Lower lobe of right lung (tissue), 2 donors: ENCODE measurements at places on chromosomes 13 and 19. TPM values are rescaled to one million over a fixed set of nuclear protein-coding genes. Genes with fewer than 3 reads are reported as not detected.

MAP4K1 gene
- 11.4 TPM for total RNA-seq

CGB1 gene
- total RNA-seq: not detected

GRCh38 chr13:48184260-48184659 is 48.7 kb upstream of the ITM2B start:
- no peaks in the 10 kb centered on the region for H3K27me3 ChIP-seq
- H3K4me3 ChIP-seq: no peak overlapping the region
- H3K27ac ChIP-seq: no peak overlapping the region
- no peaks in the 10 kb centered on the region for H3K36me3 ChIP-seq
- no peak for DNase-seq

- peaks cover 13% of the 10 kb centered on the region for H3K4me1 ChIP-seq
- no peak overlapping the region for H3K4me3 ChIP-seq
Measured at GRCh38 chr19:44908074-44908835, 2.7 kb downstream of the APOE start.

- H3K4me3 ChIP-seq: no peak overlapping the region
- no peaks in the 10 kb centered on the region for H3K4me1 ChIP-seq
- H3K27me3 ChIP-seq: peaks cover 38% of the 10 kb centered on the region
- no peak overlapping the region for H3K27ac ChIP-seq
- no peaks in the 10 kb centered on the region for H3K36me3 ChIP-seq
Measured at GRCh38 chr19:29598496-29598895, 7.6 kb upstream of the POP4 start.

DNA sequence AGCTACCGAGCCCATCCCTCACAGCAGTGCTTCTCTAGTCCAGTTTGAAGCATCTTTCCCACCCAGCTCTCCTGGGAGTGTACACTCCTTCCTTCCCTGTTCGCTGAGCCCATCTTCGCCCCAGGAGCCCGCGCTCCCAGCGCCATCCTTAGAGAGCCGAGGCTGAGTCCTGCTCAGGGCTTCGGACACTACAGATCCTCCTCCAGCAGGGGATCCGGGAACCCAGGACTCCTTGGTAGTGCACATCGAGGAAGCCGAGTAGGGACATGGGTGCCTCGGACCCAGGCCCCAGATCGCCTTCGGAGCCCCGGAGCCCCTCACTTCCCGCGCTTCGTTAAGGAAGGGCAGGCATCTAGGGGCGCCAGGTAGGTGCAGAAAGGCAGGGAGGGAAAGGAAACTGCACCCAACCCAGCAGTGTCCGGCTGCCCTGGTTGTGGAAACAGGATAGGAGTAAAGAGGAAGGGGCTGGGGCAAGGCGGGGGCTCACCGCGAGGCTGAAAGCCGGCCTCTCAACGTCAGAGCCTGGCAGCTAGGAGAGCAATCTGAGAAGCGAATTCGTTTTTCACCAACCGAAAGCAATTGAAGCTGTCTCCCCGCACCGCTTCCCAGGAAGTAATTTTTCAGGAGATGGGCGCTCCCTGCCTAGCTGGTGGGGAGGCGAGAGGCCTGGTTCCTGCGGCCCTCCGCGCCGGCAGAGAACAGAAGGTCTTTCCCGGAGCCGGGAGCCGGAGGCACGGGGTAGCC is 1.0 kb downstream of the PDX1 start:
- H3K27ac ChIP-seq: no peak overlapping the region
- DNase-seq: no peak
- H3K4me3 ChIP-seq: peak overlapping the region; percentile 51
- H3K36me3 ChIP-seq: no peaks in the 10 kb centered on the region

GRCh38 chr19:41577833-41578232 is 1.9 kb downstream of the CEACAM21 start:
- no peak for DNase-seq
- no peaks in the 10 kb centered on the region for H3K27me3 ChIP-seq
- peaks cover 4% of the 10 kb centered on the region for H3K36me3 ChIP-seq

DNA sequence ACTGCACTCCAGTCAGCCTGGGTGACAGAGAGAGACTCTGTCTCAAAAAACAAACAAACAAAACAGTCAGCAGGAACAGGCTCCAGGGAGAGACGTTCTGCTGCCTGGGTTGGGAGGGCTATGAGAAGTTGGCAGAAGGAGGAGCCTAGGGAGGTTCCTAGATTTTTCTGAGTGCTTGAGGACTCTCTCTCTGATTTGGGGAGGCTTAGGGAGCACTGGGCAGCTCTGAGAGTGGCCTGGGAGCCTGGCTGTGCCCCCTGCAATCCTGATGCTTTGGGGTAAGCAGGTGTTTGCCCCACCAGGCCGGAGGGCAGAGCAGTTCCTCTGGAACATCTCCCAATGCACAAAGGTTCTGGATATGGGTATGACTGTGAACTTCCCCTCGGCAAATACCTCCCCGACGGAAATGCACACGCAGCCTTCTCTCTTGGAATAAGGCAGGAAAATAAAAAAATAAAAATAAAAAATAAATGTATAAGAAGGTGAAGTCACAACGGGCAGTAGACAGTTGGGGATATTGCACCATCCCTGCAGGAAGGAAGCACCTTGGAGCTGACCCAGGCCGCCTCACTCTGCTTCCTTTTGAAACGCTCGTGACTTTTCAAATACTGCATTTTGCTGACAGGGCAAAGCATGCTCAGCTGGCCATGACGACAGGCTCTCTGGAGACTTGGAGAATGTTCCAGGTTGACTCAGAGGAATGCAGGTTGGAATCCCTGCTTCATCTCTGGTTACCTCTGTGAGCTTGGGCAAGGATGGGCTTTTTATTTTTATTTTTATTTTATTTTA is 26.5 kb upstream of the HOMER3 start:
- DNase-seq: peak; percentile 74
- H3K36me3 ChIP-seq: no peaks in the 10 kb centered on the region
- H3K27me3 ChIP-seq: no peaks in the 10 kb centered on the region
- H3K4me1 ChIP-seq: peaks cover 47% of the 10 kb centered on the region
